ENCODE measurements at places on chromosomes 4 and X. TPM values are rescaled to one million over a fixed set of nuclear protein-coding genes. Genes with fewer than 3 reads are reported as not detected.
A peak's percentile ranks its signal among the peaks of the same experiment; 100 is the strongest.

RGN gene
- total RNA-seq: 0.10 TPM

DNA sequence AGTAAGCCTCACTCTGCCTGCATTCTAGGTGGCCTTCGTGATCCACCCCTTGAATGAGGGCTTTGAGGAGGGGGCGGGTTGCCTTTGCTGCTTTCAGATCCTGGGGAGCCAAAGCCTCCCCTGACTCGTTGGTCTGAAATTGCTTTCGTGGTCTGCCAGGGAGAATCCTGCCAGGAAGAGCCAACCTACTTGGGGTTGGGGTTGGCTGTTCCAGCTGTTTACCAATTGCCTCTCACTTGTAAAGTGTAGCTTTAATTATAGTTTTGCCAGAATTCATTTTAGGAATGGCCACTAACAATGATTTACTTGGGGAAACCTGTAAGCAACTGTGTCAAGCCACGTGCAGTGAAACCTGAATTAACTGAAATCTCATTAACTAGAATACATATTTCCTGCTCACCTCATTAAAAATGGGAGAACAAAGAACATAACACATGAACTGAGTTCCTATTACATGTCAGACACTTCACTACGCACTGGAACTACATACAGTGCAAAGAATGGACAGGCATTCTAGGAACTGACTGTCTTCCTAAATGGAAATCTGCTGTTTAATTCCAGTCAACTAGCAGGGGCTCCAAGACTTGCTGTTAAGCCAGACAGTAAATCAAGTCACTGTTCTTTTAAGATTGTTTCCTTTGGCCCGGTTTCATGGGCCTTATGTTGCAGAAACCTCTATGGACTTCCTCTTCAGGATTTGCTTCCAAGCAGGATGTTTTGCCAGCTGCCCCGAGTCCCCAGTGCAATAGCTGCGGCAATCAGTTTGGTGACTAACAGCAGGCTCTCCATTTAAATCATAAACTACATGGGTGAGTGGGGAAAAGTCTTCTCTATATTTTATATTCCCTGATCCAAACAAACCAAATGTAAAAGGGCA is 16.4 kb upstream of the NKRF start:
- peak; percentile 51 for DNase-seq

DNA sequence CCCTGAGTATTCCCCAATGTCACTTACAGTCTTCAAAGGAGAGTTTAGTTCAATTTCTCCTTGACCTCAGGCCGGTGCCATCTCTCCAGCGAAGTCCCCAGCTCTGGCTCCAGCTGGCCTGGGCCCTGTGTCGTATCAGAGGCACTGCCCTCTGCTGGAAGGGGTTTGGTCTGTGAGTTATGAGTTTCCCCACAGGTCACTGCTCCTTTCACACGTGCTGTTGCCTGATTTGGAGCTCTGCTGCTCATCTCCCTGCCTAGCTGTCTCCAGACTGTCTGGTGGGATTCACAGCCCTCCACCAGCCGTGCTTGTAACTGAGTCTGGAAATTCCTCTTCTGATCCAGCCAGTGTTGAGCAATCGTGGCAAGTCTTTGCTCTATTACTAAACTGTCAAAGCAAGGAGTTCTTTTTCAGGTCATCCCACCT is at the start of gene RAP2C:
Gene RAP2C, minus strand, starts transcription at position 105 of the 426 bp plus-strand sequence. CDS start 2,179 bp downstream, outside the sequence.
- DNase-seq: peak; percentile 61

- DNase-seq: no peak
Measured at GRCh38 chr4:119585771-119586170, 42.8 kb downstream of the PDE5A start.

DNA sequence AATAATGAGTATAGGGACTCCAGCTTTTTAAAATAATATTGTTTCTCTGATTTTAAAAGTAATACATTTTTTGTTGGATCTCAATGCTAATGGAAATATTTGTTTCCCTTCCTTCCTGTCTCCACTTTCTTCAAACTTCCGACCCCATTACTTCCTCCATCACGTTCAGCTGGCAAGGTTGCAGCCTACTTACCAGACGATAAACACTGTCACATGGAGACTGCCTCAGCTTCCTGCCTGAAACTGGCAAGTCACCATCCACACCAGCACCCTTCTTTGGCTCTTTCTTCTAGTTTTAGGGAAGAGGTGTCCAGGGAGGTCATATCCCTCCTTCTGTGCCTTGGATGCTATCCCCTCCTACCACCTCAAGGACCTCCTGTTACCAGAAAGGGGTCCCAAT is 3.4 kb upstream of the INTU start:
- no peak for DNase-seq

PSAPL1 gene
- total RNA-seq: not detected

DNA sequence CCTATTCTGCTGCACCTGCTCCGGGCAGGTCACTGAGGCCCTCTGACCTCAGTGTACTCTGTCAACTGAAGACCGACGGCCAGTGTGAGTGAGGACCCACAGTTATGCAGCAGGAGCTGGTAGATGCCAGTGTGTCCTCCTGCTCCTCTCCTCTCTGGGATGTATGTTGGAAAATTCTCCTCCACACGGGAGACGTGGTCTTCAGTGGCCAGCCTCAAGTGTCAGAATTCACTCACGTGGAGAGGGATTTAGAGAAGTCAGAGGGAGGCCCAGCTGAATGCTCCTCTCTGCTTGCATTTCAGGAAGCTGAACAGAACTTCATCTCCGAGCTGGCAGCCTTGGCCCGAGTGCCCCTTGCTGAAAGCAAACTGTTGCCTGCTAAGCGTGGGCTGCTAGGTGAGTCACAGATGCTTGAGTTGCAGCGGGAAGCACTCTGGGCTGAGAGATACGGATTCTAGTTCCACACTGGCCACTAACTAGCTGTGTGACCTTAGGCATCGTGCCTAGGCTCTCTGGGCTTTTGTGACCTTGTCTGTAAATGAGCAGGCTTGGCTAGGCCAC is 83.6 kb downstream of the CRMP1 start:
- no peak for DNase-seq
